IMR-90 (cell line): ENCODE measurements at places on chromosomes 7 and 10. TPM values are rescaled to one million over a fixed set of nuclear protein-coding genes. Genes with fewer than 3 reads are reported as not detected.

- no peak for DNase-seq
Measured at GRCh38 chr10:80272793-80273522, 16.5 kb downstream of the MAT1A start.

- DNase-seq: peak; percentile 43
Measured at GRCh38 chr10:44811072-44811471, 100.1 kb upstream of the TMEM72 start.

DNA sequence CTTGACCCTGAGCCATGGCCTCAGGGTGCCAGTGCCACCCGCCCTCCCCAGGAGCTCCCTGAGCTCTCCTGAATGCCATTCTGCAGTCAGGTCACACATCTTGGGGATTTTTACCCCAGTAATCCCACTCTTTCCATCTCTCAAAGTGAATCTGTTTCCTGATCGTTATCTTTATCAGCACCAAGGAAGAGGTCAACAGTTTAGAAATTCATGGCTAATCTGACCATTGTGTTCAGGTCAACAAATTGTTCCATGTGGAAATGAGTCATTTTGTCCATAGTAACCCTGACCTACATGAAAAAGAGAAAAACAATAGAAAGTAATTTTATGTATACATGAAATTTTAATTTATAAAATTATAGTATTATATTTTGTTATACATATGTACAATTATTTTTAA is 28.8 kb upstream of the ZNF488 start:
- no peak for DNase-seq

DNA sequence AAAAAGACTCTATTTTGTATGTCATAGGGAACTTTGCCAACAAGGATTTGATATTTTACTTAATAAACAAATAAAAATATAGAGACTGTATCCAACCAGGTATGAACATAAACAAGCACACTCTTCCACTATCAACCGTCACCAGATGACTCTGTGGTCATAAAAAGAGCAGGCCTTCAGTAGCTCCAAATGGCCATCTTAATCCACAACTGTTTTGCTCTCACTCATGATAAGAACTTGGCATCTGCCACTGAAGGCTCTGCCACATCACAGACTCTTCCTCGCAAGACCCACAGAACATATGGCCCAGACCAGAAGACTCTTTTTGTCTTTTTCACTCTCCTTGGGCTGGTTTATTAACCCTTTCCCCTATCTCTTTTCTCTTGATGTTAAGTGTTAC is 98.7 kb upstream of the POM121L12 start:
- no peak for DNase-seq

DNA sequence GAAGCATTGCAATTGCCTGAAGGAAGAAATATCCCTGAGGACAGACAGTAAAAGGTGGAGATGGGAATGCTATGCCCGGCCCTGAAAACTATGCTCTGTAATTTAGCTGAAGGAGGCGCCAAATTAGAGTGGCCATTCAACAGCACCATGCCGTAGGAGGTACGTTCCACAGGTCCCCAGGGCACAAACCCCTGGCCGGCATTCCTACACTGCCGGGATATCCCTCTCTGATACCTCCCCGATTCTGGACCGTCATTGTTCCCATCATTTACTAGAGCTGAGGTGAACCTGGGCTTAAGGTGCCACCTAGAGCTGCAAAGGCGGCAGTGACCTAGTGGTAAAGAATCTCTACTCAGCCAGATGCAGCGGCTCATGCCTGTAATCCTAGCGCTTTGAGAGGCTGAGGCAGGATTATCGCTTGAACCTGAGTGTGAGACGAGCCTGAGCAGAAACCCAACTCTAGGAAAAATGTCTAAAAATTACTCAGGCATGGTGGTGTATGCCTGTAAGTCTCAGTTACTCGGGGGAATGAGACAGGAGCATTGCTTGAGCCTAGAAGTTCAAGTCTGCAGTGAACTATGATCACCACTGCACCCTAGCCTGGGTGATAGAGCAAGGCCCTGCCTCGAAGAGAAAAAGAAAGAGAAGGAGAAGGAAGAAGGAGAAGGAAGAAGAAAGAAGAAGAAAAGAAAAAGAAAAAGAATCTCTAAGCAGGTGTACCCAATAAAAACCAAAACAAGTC is 53.0 kb upstream of the TNKS2 start:
- DNase-seq: no peak

- DNase-seq: peak; percentile 70
Measured at GRCh38 chr7:94059746-94060145, 55.6 kb upstream of the BET1 start.

- DNase-seq: no peak
Measured at GRCh38 chr7:50197549-50197948, 104.5 kb upstream of the ZPBP start.

Gene STOX1
- total RNA-seq: under 0.01 and 0.18 TPM in 2 replicates

Gene SPDYE11
- not detected in 2 replicates for total RNA-seq
